ENCODE measurements at places on chromosomes 12 and 14. TPM values are rescaled to one million over a fixed set of nuclear protein-coding genes. Genes with fewer than 3 reads are reported as not detected.

DNA sequence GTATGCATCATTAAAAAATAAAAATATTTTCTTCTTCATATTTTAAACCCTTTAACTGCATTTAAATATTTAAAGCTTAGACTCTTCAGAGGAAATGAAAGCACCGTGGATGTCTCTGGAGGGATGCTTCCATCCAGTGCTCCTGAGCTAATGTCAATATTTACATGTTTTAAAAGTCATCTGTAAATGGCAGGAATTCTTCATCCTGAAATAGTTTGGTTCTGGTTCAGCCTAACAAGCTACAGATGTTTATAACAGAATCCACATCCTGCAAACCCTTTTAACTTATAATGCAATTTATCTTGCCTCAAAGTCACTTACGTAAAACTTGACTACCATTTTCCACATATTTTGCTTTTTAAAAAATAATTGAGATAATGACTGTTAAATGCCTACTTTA is 1207.3 kb downstream of the SLC16A7 start:
- H3K4me1 ChIP-seq: no peaks in the 10 kb centered on the region
- H3K4me3 ChIP-seq: no peak overlapping the region
- no peak for DNase-seq

GRCh38 chr12:3236345-3237187 is 159.4 kb downstream of the TSPAN9 start:
- no peaks in the 10 kb centered on the region for H3K27me3 ChIP-seq
- no peak overlapping the region for H3K27ac ChIP-seq
- no peak overlapping the region for H3K4me3 ChIP-seq
- H3K4me1 ChIP-seq: no peaks in the 10 kb centered on the region

GRCh38 chr14:26775765-26776563 is 178.1 kb upstream of the NOVA1 start:
- no peaks in the 10 kb centered on the region for H3K36me3 ChIP-seq
- no peaks in the 10 kb centered on the region for H3K4me1 ChIP-seq
- no peak overlapping the region for H3K27ac ChIP-seq
- no peaks in the 10 kb centered on the region for H3K27me3 ChIP-seq
- no peak for DNase-seq
- H3K4me3 ChIP-seq: no peak overlapping the region

DNA sequence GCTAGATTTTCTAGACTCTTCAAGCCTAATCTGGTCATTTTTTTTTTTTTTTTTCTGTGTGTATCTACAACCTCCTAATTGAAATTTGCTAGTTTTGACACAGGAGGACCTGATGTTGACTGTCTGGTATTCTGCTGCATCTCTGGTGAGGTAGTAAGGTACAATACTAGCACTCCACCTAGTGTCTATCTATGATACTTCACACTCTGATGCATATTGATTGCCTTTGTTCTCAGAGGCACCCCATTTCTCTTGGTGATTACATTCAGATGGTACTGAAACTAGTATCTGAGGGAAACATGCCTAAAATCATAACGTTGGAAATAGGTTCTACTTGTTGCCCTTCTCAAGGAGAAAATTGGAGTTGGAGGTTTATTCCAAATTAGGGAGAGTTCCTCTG is 930.5 kb upstream of the NOVA1 start:
- no peaks in the 10 kb centered on the region for H3K36me3 ChIP-seq
- DNase-seq: no peak
- H3K27me3 ChIP-seq: no peaks in the 10 kb centered on the region
- no peaks in the 10 kb centered on the region for H3K4me1 ChIP-seq
- no peak overlapping the region for H3K4me3 ChIP-seq
- H3K27ac ChIP-seq: no peak overlapping the region

Gene ABCD2
- 11.9 TPM for polyA plus RNA-seq

DNA sequence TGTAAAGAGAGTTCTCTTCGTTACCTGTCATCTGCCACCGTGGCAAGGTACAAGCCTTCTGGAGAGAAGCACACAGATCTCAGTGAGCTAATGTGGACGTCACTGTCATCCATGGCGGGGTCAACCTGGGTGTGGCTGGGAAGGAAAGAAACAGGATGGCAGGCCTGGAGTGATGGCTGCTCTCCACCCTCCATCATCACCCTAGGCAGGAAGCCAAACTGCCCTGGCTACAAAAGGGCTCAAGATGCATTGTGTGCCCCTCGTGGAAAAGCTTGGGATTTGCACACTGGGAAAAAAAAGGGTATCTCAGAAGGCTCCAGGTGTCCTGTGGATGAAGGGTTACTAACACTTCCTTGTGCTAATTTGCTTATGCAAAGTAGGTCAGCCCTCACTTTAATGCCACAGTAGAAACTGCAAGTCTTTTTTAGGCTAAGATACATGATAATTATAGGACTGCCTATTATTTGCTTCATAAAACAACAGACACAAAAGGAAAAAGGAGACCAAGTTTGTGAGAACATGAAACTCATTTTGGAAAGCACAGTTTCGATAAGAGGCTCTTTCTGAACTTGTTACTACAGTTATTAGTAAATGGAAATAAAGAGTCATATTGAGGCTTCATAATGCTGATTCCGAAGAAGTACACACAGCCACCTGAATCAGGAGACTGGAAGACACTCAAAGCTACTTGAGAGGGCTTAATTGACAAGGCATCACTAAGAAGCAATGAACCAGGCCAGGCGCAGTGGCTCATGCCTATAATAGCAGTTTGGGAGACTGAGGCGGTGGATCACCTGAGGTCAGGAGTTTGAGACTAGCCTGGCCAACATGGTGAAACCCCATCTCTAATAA is 18.9 kb downstream of the RFC5 start:
- DNase-seq: no peak
- H3K4me3 ChIP-seq: no peak overlapping the region
- H3K36me3 ChIP-seq: peaks cover 86% of the 10 kb centered on the region
- H3K4me1 ChIP-seq: no peaks in the 10 kb centered on the region
- no peaks in the 10 kb centered on the region for H3K27me3 ChIP-seq
- H3K27ac ChIP-seq: no peak overlapping the region

DNA sequence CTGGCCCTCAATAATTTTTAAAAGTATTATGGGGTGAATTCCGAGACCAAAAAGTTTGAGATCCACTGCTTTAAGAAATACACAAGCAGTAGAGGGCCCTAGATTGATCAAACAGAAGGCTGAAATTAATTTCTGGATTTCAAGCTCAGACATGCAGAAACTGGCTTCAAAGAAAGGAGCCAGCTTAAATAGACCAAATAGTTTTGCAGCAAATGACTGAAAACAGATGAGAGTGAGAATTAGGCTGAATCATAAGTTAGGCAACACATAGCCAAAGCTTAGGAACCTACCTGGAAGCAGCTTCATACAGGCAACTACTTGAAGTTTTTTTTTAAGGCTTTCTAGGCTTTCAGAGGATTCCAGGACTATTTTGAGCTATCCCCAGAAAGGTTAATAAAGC is 12.4 kb downstream of the ATF7 start:
- H3K27me3 ChIP-seq: no peaks in the 10 kb centered on the region
- no peak for DNase-seq
- no peak overlapping the region for H3K27ac ChIP-seq

GRCh38 chr12:89245090-89245489 is 107.2 kb downstream of the DUSP6 start:
- no peaks in the 10 kb centered on the region for H3K36me3 ChIP-seq
- H3K27me3 ChIP-seq: no peaks in the 10 kb centered on the region
- H3K4me3 ChIP-seq: peak overlapping the region; percentile 75
- no peak overlapping the region for H3K27ac ChIP-seq
- DNase-seq: peak; percentile 90

Gene CLEC2D
- polyA plus RNA-seq: 263 TPM

DNA sequence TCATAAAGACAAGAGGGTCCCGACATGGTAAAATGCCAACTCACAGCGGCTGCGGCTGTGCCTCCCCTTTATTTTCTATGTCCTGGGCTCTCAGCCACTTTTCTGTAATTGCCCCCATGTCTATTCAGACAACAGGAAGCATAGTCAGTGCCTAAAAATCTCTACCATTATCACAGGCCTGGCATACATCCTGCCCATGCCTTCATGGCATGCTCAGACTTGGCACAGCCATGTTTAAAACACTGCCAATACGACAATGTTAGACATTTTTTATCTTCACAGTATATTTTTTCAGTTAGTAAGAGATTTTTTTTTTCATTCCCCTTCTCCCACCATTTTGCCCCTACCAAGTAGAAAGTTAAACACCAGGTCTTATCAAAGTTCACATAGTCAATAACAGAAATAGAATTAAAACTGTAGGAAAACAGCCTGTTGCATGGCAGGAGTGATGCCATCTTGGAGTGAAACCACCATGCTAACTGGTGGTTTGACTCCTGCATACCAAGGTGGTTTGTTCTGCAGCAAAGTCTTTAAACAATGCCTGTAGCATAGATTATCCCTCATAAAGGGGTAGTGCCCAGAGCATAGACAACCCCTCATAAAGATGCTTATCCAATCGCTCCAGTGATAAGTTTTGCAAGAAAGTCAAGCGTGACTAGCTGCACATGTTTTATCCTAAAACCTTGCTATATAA is 18.9 kb upstream of the CERS5 start:
- H3K36me3 ChIP-seq: peaks cover 11% of the 10 kb centered on the region
- no peak overlapping the region for H3K27ac ChIP-seq
- peaks cover 27% of the 10 kb centered on the region for H3K4me1 ChIP-seq
- no peak for DNase-seq

DNA sequence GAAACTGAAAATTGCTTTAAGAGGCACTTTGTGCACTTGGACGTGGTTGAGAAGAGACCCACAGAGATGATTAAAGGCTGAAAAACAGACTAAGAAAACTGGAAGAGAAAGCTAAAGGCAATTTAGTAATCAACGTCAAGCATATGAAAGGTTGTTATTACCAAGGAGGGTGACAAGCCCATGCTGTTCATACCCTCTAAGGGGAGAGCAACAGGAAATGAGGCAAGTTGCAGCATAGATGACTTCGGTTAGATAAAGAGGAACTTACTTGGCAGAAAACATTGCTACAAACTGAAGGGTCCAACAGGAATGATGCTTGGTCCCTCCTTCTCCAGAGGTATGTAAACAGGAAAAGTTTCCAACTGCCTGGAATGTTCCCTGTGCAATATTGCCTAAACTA is 107.8 kb downstream of the DUSP6 start:
- DNase-seq: peak; percentile 88
- peaks cover 24% of the 10 kb centered on the region for H3K4me1 ChIP-seq

Gene COX6A1
- 939 TPM for polyA plus RNA-seq

DNA sequence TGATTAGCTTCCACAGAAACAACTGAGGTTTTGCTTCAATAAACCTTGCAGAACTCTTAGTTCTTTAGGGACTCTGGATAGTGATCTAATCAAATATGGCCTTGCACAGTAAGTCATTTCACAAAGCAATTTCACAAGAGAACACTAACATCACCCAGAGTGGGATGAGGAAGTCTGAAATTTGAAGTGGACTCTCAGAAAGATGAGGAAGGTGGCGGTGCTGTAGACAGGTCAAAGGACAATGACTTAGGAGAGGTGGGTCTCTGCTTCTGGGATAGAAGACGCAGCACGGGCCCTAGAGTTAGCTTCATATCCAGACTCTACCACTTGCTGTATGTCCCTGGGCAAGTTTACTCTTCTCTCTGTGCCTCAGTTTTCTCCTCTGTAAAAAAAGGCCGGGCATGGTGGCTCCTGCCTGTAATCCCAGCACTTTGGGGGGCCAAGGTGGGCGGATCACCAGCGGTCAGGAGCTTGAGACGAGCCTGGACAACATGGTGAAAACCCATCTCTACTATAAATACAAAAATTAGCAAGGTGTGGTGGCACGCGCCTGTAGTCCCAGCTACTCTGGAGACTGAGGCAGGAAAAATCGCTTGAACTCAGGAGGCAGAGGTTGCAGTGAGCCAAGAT is 18.9 kb downstream of the FOS start:
- peaks cover 29% of the 10 kb centered on the region for H3K4me1 ChIP-seq
- H3K4me3 ChIP-seq: no peak overlapping the region
- DNase-seq: no peak
- H3K36me3 ChIP-seq: no peaks in the 10 kb centered on the region
- H3K27ac ChIP-seq: no peak overlapping the region

DNA sequence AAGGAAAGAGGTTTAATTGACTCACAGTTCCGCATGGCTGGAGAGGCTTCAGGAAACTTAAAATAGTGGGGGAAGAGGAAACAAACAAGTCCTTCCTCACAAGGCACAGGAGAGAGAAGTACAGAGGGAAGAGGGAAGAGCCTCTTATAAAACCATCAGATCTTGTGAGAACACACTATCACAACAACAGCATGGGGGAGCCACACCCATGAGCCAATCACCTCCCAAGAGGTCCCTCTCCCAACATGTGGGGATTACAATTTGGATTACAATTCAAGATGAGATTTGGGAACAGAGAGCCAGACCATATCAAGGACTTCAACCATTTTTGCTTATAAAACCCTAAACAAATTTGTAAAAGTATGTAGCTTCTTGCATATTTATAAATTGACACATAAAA is 45.8 kb downstream of the SLCO1C1 start:
- DNase-seq: no peak
- H3K4me3 ChIP-seq: no peak overlapping the region
- no peak overlapping the region for H3K27ac ChIP-seq
- no peaks in the 10 kb centered on the region for H3K36me3 ChIP-seq

GRCh38 chr14:98341211-98341610 is 930.8 kb downstream of the BCL11B start:
- H3K36me3 ChIP-seq: no peaks in the 10 kb centered on the region
- no peaks in the 10 kb centered on the region for H3K4me1 ChIP-seq
- no peak overlapping the region for H3K4me3 ChIP-seq
- no peak for DNase-seq
- H3K27ac ChIP-seq: no peak overlapping the region

Gene INSM2
- polyA plus RNA-seq: not detected

DNA sequence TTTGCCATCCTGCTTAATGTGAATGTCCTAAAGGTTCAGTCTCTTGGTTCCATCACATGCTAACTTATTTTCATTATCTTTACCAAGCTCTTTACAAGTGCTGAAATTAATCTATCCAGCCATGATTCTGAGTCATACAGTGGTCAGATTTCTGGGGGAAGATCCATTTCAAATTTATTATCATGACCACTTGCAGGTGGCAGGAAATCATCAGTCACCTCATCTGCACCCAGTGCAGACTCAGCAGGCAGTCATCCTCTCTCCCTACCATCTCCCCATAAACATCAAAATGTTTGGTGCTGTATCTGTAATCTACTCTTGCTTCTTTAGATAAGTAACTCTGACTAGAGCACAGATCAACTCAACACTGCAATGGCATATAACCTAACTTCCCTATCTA is 23.5 kb downstream of the ATG14 start:
- H3K27ac ChIP-seq: no peak overlapping the region
- peaks cover 15% of the 10 kb centered on the region for H3K36me3 ChIP-seq
- no peak overlapping the region for H3K4me3 ChIP-seq
- H3K4me1 ChIP-seq: peaks cover 17% of the 10 kb centered on the region
- H3K27me3 ChIP-seq: no peaks in the 10 kb centered on the region

DNA sequence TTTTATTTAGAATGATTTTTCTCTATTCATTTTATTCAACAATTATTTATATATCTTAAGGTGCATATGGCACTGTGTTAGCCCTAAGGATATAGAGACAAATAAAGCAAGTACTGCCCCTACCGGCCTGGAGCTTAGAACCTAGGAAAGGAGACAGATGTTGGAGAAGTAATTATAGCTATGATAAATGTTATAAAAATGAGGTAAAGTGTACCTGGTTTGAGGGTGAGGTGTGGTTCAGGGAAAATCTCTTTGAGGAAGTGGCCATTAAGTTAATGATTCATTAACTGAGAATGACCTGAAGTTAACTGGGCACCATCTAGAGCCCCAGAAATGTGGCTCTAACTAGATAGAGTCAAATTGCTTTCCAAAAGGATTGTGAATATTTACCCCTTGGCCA is 31.9 kb downstream of the CDKL1 start:
- H3K4me3 ChIP-seq: no peak overlapping the region
- peaks cover 12% of the 10 kb centered on the region for H3K4me1 ChIP-seq
- H3K27me3 ChIP-seq: no peaks in the 10 kb centered on the region
- no peak overlapping the region for H3K27ac ChIP-seq
